ENCODE measurements at places on chromosomes 12 and 14. TPM values are rescaled to one million over a fixed set of nuclear protein-coding genes. Genes with fewer than 3 reads are reported as not detected.

Gene USP30
- 17.6 TPM for total RNA-seq

Gene PRKAG1
- total RNA-seq, result 32.4 TPM

Gene GPR135
- total RNA-seq, result 3.1 TPM

Gene PARP2
- 33.2 TPM for total RNA-seq

Gene SLCO1A2
- 23.9 TPM for total RNA-seq

DNA sequence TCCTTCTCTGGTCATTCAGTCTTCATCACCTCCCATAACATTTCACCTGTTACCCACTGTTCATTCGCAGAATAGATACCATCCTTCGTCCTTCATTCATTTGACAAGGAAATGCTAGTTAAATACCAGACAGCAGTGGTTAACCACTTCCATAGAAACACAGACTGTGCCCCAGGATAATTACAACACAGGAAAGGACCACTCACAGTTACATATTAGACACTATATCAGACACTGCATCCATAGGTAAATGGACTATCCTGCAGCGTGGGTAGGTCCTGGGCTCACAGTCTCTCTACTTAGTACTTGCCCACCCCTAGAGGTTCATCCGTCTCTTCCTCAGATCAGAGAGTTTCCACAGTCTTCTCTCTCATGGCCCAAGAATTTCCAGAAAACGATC lies 1044.6 kb downstream of the VRK1 start:
- DNase-seq, result no peak

GRCh38 chr14:53696217-53696965 lies 260.2 kb downstream of the BMP4 start:
- DNase-seq, result no peak

- DNase-seq, result peak; percentile 73
Measured at GRCh38 chr14:95432144-95433093, 84.0 kb downstream of the SYNE3 start.

GRCh38 chr14:60710494-60710893 lies 13.7 kb downstream of the SIX4 start:
- no peak for DNase-seq

DNA sequence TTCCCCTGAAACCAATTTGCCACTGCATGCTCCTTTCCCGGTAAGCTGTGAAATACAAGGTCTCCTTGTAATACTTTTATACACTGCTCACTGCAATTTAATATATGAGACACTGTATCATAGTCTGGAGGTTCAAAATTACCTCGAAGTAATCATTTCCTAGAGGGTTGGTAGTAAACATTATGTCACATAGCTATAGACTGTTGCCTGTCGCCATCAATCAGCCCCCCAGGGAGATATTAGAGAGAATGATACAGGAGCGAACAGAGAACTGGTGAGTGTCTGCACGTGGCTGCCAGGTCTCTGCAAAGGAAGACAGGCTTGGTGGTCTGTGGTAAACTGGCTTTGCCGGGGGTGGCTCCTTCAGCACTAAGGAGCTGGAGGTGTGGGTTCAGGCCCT lies 165.5 kb upstream of the WSCD2 start:
- DNase-seq, result no peak

DNA sequence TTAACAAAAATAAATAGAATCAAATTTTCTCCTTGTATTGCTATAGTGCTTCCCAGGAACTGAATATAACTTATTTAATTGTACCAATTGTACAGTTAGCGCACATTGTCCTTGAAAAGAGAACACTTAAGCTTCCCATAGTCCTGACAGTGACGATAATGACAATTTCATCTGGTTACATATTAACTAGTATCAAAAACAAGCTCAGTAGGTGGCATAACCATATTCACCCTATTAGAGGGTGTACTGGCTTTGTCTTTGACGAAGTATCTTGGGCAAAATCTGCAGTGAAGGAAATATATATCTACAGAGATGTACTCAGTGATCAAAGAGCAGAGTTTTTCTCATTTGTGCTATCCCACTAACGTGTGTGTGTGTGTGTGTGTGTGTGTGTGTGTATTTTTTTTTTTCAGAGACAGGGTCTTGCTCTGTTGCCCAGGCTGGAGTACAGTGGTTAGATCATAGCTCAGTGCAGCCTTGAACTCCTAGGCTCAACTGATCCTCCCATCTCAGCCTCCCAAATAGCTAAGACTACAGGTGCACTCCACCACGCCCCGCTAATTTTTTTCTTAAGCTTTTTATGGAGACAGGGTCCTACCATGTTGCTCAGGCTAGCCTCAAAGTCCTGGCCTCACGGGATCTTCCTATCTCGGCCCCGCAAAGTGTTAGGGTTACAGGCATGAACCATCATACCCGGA lies 4.9 kb upstream of the A2M start:
- no peak for DNase-seq
